ENCODE measurements at places on chromosomes 5 and 9.
A peak's percentile ranks its signal among the peaks of the same experiment; 100 is the strongest.

DNA sequence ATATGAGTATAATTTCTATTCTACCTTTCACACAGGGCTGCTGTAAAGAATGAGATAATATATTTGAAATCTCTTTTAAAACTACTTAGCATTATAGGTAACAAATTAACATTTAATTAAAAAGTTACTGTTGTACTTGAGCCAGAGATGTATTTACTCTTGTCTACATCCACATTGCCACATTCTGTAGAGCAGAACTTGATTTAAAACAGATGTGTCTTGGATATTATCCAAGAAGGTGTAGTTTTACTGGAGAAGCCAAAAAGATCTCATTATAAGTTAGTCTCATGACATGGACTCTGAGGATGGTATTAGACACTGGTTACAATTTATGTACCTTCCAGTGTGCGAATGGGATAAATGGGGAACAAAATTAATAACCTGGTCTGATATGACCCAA lies 293.1 kb upstream of the CCNH start:
- no peak for DNase-seq

DNA sequence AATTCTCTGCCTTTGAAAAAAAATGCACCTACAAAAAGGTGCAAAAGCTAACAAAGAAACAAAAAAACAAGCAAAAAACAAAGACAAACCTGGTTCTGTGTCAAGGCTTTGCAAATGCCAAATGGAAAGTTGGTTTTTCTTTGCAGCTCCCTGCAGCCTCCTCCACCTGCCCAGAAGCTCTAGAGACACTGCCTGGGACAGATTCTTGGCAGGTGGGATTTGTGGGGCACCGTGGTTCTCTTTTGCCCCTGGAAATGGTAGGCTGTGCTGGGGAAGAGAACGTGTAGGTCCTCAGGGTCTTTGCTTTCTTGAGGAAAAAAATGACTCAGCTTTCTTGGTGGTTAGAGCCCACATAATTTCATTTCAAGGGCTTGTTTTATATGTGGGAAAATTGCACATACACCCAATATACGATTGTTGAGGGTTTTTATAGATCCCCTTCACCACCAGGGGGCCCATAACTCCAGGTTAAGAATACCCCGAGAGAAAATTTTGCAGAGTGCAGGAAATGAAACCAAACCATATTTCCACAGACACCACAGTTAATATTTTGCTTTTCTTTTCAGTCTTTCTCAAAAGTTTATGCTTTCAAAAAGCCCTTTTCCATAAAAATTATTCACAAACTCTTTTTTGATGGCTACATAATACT lies 58.7 kb downstream of the NXNL2 start:
- DNase-seq: no peak

- DNase-seq: no peak
These were observed 24.0 kb downstream of the RANBP17 start for GRCh38 chr5:170885809-170886208.

GRCh38 chr5:108278285-108279240 lies 103.3 kb downstream of the FBXL17 start:
- DNase-seq: no peak

DNA sequence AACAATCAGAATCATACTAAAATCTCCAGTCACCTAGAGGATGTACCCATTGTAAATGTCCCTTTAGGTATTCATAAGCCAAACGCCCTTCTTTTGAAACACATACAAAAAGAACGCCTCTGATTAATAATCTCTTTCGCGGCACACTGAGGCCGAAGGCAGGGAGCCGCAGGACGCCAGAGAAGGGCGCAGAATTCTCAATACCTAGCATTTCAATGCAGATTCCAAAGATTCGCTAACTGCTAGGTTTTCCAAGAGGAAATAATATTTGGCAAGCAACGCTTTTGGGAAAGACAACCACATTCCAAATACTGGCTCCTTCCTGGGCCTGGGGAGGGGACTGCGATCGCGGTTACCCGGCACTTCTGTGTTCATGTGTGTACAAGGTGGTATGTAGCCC lies 203.3 kb downstream of the MEF2C start:
- DNase-seq: no peak

DNA sequence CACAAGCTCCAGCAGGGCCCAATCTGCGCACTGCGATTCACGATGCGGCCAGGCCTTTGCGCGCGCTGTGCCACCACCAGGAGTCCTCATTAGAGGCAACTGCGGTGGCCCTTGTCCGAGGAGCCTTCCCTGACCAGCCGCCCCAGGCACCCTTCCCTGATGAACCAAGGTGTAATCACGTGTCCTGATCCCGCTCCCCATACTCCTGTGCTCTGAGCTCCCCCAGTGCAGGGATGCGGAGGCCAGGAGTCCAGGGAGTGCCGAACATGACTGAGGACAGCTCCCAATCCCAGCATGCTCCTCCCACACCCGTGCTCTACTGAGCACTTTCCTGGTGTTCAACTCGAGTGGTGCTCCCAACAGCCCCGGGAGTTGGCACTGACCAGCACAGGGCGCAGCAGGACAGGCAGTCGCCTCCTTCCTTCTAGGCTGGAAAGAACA lies 134.8 kb downstream of the ZNF354C start:
- no peak for DNase-seq

GRCh38 chr9:38061326-38061977 lies 7.6 kb downstream of the SHB start:
- no peak for DNase-seq

DNA sequence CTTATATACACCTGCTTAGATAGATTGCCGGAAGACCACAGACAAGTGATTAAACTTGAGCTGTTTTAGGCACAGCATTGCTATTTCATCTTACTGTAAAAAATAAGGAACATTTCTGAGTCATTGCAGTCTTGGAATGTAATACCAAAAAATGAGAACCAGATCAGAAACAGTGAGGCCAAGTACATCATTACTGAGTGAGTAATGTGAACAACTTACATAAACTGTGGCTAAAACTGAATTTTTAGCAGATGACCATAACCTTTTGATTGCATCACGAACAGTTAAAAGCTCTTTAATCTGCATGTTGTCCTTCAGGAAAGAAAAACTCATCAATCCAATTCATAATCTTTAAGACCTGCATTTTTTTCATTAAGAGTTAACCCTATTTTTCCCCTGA lies 157.1 kb upstream of the FGF10 start:
- DNase-seq: peak; percentile 41

DNA sequence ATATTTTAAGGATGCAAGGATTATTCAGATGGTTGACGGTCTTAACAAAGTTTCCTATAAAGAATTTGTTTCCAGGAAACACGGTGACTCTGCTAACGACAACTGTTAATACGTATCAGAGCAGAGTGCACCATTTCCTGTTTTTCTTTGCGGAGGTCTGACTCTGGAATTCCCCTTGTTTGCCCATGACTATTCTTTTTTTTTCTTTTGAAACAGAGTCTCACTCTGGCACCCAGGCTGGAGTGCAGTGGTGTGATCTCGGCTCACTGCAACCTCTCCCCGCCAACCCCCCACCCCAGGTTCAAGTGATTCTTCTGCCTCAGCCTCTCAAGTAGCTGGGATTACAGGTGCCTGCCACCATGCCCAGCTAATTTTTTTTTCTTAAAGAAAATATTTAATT lies 115.9 kb downstream of the CDC42SE2 start:
- no peak for DNase-seq

- no peak for DNase-seq
These were observed 69.2 kb downstream of the ANXA2R start for GRCh38 chr5:42970636-42971559.

GRCh38 chr5:135007749-135008363 lies 26.2 kb downstream of the PITX1 start:
- no peak for DNase-seq

DNA sequence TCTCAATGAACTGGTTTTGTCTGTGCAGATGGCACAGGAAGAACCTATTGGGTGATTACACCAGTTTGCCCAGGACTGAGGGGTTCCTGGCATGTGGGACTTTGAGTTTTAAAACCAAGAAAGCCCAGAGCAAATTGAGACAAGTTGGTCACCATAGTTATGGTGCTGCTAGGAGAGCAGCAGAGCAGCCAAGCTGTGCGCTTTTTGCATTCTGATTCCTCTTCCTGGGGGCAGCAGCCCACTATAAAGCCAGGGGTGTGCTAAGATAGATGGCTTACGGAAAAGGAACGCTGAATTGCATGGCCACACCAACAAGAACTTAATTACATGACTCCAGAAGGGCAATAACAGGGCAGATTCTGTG lies 49.7 kb downstream of the TIMD4 start:
- no peak for DNase-seq

GRCh38 chr9:29625292-29625731 lies 2052.0 kb upstream of the C9orf72 start:
- no peak for DNase-seq

- no peak for DNase-seq
These were observed 166.3 kb downstream of the YIPF5 start for GRCh38 chr5:144004146-144004545.

DNA sequence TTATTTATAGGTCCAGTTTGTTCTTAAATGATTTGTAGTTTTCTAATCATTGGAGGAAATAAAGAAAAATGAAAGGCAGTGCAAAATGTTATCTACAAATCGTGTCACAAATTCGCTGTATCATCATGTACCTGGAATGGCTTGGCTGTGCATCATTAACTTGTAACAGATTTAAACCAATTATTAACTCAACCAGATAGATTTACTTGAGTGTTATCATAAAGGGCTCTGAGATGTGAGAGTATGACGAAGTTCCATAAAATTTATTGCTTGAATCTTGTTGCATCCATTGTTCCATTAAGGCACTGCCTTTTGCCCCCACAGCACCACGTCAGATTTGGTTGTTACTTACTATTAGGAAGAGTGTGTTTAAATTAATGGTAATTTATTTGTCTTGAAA lies 23.5 kb downstream of the PCSK5 start:
- DNase-seq: no peak

- DNase-seq: no peak
These were observed 49.6 kb upstream of the TEK start for GRCh38 chr9:27059412-27059811.

DNA sequence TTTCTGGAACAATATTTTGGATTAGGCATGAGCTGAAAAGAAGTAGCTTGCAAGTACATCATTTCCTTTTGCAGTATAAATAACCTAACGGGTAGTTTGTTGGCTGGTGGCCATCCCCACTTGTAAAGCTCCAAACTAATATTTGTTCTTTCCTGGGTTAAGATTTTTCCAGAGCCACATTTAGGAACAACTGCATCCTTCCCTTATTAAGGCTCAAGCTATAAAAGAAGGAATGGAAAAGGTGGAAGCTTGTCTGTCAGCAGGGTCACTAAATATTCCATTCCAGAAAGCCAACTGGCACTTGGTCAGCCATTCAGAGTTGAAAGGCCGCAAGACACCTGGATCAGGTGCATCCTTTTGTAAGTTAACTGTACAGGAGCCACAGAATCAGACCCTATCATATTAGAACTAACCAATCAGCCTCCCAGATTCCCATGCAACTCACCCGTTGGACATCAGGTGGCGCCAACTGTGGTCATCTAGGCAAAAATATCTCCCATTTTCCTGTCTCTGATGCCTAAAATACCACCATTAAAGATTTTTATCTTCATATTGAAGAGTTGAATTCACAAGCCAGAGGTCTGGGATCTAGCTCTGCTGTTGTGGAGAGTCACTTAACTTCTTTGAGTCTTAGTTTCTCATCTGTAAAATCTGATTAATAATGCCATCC lies 82.9 kb downstream of the PTCD2 start:
- no peak for DNase-seq

DNA sequence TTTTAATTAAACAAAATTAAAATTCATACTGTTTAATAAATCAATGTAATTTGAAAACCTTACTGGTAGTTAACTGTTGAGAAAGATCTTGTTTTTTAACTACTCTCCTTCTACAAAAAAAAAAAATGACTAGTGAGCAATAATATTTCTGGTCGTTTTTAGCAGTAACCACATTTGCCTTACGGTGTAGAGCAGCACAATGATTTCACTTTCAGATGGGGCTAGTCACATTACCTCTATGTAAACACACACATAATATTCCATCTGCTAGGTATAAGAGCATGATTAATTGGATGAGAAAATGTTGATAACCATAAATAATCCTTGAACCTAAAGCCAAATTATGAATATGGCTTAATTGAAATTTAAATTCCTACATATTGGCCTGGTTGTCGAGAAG lies 198.1 kb downstream of the CHSY3 start:
- DNase-seq: no peak

DNA sequence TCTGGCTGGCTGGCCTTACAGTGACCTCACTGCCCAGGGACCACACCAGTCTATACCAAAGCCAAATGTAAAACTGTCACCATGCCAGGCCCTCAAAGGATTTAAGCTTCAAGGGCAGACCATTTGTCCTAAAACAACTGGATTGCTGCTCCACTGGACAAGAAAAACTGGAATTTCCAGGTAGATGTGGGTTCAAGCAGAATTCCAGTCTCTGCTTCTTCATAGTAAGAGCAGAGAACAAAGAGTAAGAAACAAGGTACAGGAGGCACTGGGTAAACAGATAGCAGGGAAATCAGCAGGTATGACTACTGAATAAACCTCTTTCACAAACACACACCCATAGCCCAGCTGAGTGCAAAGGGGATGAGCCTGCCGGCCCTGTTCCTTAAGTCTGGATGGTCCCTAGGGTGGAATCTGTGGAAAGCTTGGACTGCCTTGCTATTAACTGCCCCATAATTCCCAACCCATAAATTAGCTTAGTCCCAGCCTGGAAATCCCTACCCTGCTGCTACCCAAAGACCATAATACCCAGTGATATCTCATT lies 5.5 kb downstream of the B4GALT1 start:
- no peak for DNase-seq

DNA sequence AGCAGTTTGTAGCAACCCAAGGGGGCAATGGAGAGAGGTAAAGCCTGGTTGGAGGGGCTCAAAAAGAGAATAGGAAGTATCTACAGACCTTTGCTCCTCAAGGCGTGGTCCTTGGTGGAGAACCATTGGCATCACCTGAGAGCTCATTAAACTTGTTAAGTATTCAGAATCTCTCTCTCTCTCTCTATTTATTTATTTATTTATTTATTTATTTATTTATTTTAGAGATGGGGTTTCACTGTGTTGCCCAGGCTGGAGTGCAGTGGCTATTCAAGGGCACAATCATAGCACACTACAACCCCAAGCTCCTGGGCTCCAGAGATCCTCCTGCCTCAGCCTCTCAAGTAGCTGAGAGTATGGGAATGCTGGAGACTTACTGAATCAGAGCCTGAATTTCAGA lies 193.1 kb upstream of the ADCY2 start:
- DNase-seq: no peak

GRCh38 chr5:2530609-2531008 lies 220.9 kb downstream of the IRX2 start:
- no peak for DNase-seq

- no peak for DNase-seq
These were observed 22.6 kb downstream of the FLT4 start for GRCh38 chr5:180626661-180627385.

- DNase-seq: no peak
These were observed 16.0 kb upstream of the ACOT12 start for GRCh38 chr5:81409896-81410295.

GRCh38 chr5:115456539-115457040 lies 88.0 kb downstream of the FEM1C start:
- no peak for DNase-seq

- DNase-seq: no peak
These were observed 200.9 kb downstream of the SLIT3 start for GRCh38 chr5:169099801-169100734.

GRCh38 chr5:149466457-149466972 lies 84.7 kb downstream of the CSNK1A1 start:
- DNase-seq: no peak
